Heart left ventricle (tissue), 16 donors: ENCODE measurements at places on chromosomes 11 and 22. TPM values are rescaled to one million over a fixed set of nuclear protein-coding genes. Genes with fewer than 3 reads are reported as not detected.

The CASTOR1 gene
- polyA plus RNA-seq: 7.0 TPM

The POU2AF1 gene
- 0.07 TPM for polyA plus RNA-seq

The HOATZ gene
- polyA plus RNA-seq: not detected

The LRRC56 gene
- 0.30 TPM for polyA plus RNA-seq

DNA sequence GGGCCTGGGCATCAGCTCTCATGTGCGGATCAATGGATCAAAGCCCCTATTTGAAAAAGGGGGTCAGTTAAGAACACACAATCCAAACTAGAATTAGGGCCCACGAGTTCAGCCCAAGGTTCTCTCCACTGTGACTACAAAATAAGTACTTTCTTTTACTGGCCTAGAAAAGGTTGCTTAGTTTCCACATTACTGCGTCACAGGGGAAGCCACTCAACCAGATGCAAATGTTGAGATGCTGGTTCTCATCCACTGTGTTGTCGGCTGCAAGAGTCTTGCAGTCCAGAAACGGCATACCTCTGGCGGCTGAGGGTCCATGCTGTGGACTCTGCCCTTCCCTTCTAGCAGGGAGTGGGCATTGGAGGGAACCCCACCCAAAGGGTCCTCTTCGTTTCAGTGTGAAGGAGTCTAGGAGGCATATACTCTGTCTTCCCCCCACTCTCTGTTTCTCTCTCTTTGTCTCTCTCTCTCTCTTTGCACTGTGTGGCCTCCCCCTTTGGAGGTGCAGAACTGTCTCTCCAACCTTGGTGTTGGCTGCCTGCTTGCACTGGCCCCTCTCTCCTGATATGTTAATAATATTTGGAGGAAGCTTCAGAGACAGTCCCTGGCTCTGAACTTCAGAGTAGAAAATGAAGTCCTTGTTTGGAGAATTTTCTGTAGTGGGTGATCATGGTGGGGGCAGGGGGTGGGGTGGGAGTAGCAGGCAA, 99.0 kb upstream of the NNMT start:
- no peak for DNase-seq

The CALCB gene
- 0.36 TPM for polyA plus RNA-seq

The OR2AG2 gene
- polyA plus RNA-seq: not detected

The CRYAB gene
- 11,485 TPM for polyA plus RNA-seq

The RAPSN gene
- 0.43 TPM for polyA plus RNA-seq

The OSBP gene
- 22.2 TPM for polyA plus RNA-seq

DNA sequence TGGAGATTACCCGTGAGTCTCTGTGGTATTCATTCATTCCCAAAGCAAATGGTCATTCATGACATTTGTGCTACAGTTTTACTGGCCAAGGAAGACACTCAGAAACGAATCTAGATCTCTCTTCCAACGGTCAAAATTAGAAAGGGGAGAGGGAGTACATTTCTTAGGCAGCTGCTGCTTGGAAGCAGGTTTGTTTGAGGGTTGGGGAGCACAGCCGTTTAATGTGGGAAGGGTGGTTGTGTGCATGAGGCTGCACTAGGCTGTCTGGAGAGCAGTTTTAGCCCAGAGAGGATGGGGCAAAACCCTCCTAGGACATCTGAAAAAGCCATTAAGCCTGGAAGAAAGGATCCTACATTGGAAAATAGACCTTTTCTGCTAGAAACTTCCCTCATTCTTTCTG, 29.7 kb upstream of the TIMP3 start:
- no peak for DNase-seq

DNA sequence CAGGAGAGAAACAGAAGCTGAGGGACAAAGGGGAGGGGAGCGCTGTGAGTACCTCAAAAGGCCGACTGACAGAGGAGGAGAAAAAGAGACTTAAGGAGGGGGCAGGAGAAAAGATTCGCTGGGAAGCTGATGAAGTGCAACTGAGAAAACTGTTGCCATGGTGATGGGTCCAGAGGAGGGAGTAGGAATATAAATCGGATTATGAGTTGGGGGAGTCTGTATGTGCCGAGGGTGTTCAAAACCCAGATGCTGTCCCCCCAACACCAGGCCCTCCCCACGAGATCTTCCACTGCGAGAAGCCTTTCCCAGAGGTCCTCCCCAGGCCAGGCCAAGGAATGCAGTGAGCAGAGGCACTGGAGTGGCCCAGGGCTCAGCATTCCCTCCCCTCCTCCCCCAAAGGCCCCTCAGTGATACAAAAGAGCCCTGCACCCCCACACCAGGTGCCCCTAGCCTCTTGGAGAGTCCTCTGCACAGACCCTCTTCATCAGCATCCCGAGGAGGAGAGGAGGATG, 13.7 kb upstream of the BCL9L start:
- no peak for DNase-seq

- DNase-seq: no peak
Observed at GRCh38 chr11:95930948-95931347, 7.0 kb upstream of the MTMR2 start.

GRCh38 chr11:19323502-19323901, 82.8 kb upstream of the E2F8 start:
- DNase-seq: no peak

The RTN3 gene
- 31.2 TPM for polyA plus RNA-seq

DNA sequence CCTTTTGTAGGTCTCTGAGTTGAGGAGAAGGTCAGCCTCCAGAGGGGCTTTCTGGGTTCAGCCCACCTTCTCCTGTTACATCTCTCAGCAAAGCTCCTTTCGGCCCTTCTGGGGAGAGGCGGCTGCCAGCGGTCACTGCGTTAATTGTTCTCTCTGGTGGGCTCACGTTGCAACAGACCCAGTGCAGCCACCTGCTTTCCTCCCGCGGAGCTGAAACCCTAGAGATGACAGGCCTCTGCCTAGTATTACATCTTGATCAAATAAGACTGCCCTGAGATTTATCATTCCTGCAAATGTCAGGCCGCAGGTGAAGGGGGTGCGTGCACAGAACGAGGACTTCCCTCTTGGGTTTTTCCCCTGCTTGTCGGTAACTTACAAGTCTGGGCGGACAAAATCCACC, 43.2 kb upstream of the CREB3L1 start:
- no peak for DNase-seq

The ARHGAP8 gene
- 0.08 TPM for polyA plus RNA-seq

DNA sequence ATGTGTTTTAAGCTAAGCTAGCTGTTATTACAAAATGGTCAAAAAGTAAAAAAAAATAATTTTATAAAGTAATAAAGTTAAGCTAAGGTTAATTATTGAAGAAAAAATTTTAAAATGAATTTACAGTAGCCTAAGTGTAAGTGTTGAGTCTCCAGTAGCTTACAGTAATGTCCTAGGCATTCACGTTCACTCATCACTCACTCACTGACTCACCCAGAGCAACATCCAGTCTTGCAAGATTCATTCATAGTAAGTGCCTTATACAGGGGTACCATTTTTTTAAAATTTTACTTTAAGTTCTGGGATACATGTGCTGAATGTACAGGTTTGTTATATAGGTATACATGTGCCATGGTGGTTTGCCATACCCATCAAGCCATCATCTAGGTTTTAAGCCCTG, 11.6 kb upstream of the OOSP4B start:
- DNase-seq: no peak

DNA sequence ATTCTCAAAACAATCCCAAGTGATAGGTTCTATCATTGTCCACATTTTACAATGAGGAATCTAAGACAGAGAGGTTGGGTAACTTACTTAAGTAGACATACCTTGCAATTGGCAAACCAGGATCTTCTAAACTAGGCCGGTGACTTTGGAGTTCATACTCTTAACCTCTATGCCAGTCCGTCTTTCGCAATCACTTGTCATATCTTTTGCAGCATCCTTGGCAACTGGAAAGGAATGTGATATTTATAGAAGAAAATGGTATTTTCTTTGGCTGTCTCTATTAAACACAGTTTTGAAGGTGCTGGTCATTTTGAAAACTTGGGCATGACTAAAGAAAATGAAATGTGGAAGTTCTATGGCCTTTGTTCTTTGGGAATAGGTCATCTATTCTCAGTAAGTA, 556.5 kb downstream of the NELL1 start:
- no peak for DNase-seq

- no peak for DNase-seq
Observed at GRCh38 chr22:49574205-49574880, 253.3 kb downstream of the BRD1 start.

DNA sequence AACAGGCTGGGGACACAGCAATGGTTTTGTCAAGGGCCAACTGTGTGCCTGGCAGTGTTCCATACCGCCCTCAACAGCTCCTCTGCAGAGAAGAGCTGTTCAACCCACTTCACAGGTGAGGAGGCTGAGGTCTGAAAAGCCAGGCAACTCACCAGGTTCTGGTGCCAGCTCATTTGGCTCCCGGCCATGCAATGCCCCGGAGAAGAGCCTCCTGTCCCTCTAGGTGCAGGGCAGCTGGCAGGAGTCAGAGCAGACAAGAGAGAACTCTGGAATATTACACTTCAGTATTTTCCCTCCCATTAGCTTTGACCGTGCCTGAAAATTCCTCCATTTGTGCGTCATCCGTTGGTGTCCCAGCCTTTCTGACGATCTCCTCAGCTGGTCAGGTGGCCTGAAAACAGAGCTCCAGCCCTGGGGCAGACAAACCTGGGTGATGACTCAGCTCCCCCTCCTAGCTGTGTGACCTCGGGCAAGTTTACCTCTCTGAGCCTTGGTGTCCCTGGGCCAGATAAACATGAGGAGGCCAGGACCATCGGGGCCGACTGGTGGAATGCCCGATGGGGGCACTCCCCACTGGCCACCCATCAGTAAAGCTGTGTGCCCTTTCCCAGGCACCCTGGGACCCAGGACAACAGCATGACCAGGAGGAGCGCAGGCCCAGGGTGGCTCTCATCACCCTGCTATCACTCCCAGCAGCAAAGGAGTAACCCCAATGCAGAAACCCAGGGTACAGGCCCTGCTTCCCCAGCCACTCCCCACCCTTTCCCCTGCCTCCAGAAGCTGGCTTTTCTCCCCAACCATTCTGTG, 9.6 kb upstream of the C1QTNF6 start:
- peak; percentile 76 for DNase-seq

DNA sequence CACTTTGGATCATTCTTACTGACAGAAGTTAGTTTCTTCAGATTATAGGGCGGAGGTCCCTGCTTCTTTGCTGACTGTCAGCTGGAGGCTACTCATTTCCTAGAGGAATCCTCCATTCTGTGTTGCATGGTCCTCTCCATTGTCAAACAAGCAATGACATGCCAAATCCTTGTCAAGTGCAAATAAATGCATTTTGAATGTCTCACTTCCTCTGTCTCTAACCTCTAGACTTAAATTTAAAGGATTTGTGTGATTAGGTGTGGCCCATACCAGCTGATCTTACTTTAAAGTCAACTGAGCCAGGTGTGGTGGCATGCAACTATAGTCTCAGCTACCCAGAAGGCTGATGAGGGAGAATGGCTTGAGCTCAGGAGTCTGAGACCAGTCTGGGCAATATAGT, 458.4 kb upstream of the CCDC179 start:
- no peak for DNase-seq

The AIP gene
- polyA plus RNA-seq: 96.4 TPM

DNA sequence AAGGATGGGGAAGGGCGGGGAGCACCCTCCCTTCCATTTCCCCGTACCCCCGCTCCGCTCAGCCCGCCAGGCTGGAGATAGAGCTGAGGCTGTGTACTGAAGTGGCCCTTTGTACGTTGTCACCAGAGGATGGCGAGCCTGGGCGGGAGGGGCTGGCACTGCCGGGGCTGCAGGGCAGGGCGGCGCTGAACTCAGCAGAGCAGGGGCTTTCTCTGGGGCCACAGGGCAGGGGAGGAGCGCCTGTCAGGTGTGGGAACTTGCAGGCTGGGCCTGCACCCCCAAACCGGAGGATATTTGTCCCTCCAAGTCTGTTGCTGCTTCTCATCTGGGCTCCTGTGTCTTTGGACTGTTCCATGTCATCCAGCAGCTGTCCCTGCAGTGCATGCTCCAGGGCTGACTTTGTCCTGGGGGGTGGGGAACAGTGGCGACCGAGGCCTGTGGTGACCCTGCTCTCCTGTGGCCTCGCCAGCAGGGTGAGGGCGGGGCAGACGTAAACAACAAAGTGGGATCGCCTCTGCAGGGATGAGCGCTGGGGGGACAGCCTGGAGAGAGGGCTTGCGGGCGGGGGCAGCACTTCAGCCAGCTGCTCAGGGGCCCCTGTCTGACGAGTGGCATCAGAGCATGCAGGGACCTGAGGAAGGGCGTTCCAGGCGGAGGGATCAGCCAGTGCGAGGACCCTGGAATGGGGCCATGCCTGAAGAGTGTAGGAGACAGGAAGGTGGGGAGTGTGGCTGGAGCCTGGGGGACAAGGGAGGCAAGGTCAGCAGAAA, 13.1 kb downstream of the MGAT3 start:
- DNase-seq: no peak

DNA sequence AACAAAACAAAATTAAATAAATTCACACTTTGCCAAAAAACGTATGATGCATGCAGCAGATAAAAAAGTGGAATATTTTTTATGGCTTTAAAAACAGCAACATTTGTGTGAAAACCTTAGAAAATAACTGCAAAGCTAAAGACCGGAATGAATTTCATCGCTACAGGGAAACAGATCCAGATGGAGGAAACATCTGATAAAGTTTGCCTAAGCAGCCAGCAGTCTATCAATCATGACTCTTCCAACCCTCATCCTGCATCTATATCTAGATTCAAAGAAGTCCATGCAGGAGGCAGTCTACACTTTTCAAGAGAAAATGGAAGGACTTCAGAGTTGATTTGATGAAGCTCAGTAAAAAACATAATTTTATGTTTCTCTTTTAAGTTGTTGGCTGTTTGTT, 126.8 kb downstream of the SWAP70 start:
- no peak for DNase-seq

The SMIM38 gene
- 0.15 TPM for polyA plus RNA-seq

The PYGM gene
- polyA plus RNA-seq: 10.3 TPM

The GAB4 gene
- polyA plus RNA-seq: not detected

The UBASH3B gene
- polyA plus RNA-seq: 0.72 TPM

DNA sequence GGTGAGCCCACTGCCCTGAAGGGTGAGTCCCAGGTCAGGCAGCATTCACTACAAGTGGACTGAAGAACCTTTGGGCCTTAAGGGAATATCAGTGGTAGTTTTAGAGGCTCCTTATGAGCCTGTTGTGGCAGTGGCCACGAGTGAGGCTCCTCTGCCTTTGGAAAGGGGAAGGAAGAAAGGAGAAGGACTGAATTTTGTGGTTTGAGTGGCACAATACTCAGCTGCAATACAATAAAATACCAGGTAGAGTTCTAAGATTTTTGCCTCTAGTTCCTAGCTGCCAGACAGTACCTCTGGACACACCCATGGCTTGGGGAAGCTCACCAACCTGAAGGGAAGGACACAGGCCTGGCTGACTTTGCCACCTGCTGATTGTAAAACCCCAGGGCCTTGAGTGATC, 260.9 kb downstream of the DYNC2H1 start:
- DNase-seq: no peak
